Hematopoietic multipotent progenitor cell treated with erythropoietin and hydrocortisone succinate and interleukin-3 and kit ligand, for 15 days (in vitro differentiated cells): ENCODE measurements at places on chromosomes 16 and 17.

DNA sequence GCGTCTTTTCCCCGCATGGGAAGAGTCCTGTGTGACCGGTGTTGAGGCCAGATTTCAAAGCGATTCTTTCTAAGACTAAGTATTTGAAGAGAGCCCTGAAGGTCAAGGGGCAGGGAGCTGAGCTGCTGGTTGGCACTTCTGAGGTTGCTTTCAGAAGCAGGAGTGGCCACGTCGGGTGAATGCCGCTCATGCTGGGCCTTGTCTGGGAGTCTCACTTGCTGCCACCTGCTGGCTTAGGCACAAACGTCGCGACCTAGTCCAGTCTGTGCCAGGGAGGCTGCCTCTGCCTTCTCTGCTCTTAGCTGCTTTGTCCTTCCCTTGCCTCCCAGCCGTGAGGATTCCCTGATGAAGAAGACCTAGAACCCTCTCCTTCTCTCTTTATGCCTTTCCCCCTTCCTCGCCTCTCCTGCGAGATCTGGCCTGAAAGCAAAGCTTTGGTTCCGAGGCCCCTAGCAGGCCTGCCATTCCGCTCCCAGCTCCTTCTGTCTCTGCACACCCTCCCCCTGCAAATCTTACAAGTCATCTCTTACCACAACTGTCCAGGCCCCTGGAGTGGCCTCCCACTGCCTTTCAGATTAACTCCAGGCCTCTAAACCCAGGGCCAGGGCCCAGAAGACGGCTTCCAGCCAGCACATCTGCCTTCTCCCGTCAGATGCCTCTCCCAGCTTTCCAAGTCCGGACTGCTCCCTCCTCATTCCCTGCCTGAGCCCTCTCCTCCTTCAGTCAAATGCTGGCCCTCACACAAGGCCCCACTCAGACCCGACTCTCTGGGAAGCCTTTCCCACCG, 11.4 kb downstream of the CTNS start:
- DNase-seq: peak; percentile 51

- no peak for DNase-seq
Observed at GRCh38 chr17:29190039-29190438, 9.8 kb upstream of the MYO18A start.

DNA sequence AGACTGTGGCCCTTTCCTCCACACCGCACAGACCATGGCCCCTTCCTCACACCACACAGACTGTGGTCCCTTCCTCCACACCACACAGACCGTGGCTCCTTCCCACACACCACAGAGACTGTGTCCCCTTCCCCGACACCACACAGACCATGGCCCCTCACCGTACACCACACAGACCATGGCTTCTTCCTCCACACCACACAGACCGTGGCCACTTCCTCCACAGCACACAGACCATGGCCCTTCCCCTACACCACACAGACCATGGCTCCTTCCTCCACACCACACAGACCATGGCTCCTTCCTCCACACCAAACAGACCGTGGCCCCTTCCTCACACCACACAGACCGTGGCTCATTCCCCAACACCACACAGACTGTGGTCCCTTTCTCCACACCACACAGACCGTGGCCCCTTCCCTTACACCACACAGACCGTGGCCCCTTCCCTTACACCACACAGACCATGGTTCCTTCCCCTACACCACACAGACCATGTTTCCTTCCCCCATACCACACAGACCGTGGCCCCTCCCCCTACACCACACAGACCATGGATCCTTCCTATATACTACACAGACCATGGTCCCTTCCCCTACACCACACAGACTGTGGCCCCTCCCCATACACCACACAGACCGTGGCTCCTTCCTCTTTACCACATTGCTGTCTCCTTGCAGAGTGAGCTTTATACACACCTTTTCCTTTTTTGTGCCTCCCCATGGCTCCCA, 297.5 kb upstream of the FOXF1 start:
- no peak for DNase-seq

DNA sequence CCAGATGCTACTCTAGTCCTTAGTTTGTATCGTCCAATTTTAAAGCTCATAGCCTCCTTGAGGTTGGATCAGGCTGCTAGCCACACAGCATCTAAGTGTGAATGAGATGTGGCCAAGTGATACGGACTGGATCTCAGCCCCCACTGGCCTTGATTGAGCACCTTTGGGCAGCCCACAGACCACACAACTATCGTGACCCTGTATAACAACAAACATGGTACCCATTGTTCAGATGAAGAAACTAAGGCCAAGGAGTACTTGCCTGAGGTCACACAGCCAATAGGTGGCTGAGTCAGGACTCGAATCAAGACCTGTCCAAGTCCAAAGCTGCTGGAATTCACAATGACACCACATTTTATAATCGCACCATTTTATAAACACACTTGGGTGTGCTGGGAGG, 73.0 kb upstream of the IRX3 start:
- no peak for DNase-seq

- DNase-seq: no peak
Observed at GRCh38 chr16:63312346-63312745, 1276.1 kb upstream of the CDH8 start.

- DNase-seq: no peak
Observed at GRCh38 chr17:2433696-2434095, 32.8 kb upstream of the MNT start.

- DNase-seq: no peak
Observed at GRCh38 chr17:30550512-30551273, 73.5 kb downstream of the GOSR1 start.

GRCh38 chr16:51112323-51112722, 38.7 kb downstream of the SALL1 start:
- no peak for DNase-seq

DNA sequence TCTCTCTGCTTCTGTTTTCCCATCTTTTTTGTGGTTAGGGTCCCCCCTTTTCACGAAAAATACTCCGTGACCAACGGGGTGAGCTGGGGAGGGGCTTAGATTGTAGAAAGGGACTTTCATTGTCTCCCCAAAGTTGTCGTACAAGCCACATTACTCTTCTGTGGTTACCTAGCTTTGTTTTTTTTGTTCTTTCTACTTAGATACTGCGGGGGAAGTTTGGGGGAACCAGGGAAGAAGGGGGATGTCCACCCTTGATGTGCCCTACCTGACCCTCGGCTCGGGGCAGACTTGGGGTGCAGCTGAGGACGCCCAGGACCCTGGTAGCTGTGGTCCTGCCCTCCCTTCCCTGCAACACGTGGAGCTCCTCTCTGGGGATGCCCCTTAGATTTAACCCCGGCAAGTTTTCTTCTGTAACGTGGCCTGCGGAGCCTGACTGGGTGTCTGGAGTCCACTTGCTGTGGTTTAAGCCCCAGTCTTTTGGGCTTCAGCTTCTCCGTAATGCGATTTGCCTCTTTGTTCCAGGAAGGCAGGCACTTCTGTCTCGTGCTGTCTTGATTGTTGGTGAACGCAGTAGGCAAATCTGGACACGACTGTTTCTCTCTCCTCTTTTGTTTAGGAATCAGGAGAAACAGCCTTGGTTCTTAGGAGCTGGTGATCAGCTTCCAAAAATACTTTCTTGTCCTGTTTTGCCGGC, 892 bp downstream of the ABCC1 start:
- peak; percentile 12 for DNase-seq

DNA sequence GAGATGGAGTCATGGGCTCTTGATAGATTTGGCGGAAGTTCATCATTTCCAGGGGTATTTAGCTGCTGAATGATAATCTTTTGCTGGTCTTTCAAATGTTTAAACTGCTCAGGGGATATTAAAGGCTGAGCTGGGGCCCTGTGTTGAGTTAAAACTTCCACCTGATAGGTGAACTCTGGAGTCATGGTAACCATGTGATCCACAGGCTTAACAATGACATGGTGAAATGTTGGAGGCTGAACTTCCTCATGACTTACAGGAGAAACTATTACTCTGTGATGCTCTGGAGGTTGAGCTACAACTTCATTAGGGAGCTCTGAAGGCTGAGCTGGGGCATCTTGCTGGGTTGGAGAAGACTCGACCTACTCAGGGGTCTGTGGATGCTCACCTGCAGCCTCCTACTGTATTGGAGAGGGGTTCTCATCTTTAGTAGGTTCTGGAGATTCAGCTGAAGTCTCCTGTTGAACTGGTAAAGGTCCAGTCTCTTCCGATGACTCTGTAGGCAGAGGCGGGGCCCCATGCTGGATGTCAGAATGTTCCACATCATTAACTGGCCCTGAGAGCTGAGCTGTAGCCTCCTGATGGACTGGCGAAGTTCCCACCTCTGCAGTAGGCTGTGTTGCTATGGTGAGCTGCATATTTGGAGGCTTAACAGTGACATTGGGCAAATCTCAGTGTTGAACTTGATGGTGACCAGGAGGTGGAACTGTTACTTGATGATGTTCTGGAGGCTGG, 24.2 kb downstream of the RDM1 start:
- no peak for DNase-seq

GRCh38 chr16:23469814-23470213, 16.8 kb upstream of the COG7 start:
- no peak for DNase-seq

DNA sequence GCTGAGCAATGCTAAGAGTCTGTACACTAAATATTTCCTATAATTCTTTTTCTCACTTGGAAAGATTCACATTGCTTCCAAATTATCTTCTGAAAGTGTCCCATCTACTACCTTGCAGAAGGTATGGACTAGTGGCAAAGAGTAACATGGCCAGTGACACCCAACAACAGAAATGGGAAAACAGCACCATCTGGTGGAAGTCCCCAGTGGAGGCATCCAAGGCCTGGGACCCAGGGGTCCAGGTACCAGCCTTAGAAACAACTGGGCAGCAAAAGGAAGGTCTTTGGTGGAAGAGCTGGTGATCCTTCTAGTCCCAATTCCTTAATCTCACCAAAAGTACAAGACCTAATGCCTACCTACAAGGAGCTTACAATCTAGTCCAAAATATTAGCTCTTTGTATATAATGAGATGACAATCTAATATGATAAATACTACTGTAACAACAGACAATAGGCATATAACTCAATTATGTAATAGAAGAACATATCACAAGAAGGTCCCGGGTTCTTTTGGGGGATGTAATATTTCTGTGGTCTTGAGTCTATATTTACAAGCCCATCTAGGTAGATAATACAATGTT, 55.3 kb downstream of the SKAP1 start:
- DNase-seq: peak; percentile 74

- DNase-seq: no peak
Observed at GRCh38 chr17:67051155-67051538, 6.8 kb downstream of the CACNG1 start.

- DNase-seq: no peak
Observed at GRCh38 chr16:86953631-86954391, 363.4 kb downstream of the C16orf95 start.

GRCh38 chr16:85729452-85730185, 21.3 kb downstream of the C16orf74 start:
- DNase-seq: no peak

DNA sequence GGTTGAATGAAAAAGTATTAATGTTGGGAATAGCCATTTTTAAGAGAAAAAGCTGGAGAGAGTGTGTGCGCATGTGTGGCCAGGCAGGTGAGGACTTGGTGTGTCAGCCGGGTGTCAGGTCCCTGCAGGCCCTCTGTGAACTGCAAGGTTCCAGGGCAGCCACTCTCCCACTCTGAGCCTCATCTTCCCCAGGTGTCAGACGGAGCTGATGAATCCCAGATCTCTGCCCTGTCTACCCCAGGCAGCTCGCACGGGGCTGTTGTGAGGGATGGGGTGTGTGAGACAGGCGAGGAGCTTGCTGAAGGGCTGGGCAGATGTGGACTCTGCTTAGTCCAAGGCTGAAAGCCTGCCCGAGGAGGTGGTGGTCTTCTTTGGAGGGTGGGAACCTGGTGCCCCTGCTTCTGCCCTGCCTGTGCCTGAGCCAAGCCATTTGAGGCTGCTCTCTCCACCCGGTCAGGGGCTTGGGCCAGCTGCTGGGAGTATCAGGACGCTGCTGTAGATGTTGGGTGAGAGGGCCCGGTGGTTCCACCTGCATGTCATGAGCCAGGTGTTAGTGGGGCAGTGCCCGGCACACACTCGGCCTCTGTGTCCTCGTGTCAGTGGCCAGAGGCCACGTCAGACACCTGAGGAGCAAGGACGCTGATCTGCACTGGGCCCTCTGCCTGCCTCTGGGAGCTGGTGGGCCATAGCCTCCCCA, 122.4 kb downstream of the RAB11FIP4 start:
- DNase-seq: no peak

GRCh38 chr16:26569793-26570192, 496.9 kb upstream of the C16orf82 start:
- no peak for DNase-seq

DNA sequence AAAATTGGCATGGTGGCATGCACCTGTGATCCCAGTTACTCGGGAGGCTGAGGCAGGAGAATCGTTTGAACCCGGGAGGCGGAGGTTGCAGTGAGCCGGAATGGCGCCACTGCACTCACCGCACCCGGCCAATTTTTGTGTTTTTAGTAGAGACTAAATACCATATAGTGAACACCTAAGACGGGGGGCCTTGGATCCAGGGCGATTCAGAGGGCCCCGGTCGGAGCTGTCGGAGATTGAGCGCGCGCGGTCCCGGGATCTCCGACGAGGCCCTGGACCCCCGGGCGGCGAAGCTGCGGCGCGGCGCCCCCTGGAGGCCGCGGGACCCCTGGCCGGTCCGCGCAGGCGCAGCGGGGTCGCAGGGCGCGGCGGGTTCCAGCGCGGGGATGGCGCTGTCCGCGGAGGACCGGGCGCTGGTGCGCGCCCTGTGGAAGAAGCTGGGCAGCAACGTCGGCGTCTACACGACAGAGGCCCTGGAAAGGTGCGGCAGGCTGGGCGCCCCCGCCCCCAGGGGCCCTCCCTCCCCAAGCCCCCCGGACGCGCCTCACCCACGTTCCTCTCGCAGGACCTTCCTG, at the start of gene HBQ1:
TSS of gene HBQ1 (plus strand) at position 359 of the 575 bp plus-strand sequence. CDS start at position 387, 28 bp downstream.
- DNase-seq: peak; percentile 82

GRCh38 chr17:34171245-34171818, 83.8 kb upstream of the CCL2 start:
- DNase-seq: peak; percentile 73

DNA sequence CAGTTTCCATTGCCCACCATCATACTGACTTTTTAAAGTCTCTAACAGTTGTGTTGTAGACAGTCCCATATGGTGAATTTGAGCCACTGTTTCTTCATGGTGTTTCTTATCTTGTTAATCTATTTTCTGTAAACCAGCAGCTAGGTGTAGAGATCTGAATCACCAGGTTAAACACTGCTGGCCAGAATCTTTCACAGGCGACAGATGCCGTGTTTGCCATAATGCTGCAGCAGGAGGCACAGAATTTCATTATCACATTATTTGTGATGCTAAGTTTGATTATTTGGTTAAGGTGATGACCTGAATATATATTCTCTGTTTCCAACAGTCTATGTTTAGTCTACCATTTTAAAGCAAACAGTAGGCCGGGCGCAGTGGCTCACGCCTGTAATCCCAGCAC, 11.5 kb upstream of the CNGB1 start:
- no peak for DNase-seq
